Esophagus squamous epithelium (tissue), 5 donors: ENCODE measurements at places on chromosomes 1 and 21. TPM values are rescaled to one million over a fixed set of nuclear protein-coding genes. Genes with fewer than 3 reads are reported as not detected.

- no peak for DNase-seq
Observed at GRCh38 chr1:31244326-31244725, 4.6 kb upstream of the NKAIN1 start.

GRCh38 chr1:95257758-95258157 lies 23.7 kb downstream of the RWDD3 start:
- no peak for DNase-seq

GRCh38 chr1:108192581-108192980 lies 7.6 kb downstream of the SLC25A24 start:
- no peak for DNase-seq

GRCh38 chr1:204161609-204162493 lies 4.3 kb downstream of the REN start:
- no peak for DNase-seq

DNA sequence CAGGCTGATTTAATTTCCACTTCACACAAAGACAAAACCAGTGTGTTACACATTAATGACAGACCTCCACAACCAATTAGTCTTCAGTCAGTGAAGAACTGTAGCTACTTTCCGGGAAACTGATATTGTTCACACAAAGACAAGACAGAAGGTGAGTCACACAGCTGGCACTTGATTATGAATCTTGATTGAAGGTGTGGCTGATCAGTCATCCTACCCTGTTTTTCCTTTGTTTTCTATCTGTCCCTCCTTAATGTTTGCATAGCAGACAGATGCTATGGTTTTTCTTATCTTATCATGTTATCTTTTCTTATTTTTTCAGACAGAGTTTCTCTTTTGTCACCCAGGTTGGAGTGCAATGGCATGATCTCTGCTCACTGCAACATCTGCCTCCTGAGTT lies 185.1 kb upstream of the GREM2 start:
- DNase-seq = no peak

GRCh38 chr1:169175461-169175860 lies 69.0 kb downstream of the ATP1B1 start:
- DNase-seq = no peak

GRCh38 chr1:151443846-151444782 lies 15.2 kb downstream of the POGZ start:
- no peak for DNase-seq

DNA sequence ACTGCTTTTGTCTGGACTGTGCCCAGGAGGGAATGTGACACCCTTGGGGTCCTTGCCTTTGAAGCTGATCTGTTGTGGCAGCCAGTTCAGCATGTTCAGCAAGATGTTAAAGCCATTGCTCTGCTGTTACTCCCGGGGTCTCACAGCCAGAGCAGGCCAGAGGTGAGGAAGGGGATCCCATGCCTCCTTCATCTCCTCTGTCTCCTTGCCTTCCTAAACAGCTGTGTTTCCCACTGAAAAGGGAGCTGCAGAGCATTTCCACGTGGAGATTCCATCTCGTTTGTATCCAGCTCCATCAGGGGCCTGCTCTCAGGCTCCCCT lies 135.8 kb upstream of the COL6A1 start:
- no peak for DNase-seq

DNA sequence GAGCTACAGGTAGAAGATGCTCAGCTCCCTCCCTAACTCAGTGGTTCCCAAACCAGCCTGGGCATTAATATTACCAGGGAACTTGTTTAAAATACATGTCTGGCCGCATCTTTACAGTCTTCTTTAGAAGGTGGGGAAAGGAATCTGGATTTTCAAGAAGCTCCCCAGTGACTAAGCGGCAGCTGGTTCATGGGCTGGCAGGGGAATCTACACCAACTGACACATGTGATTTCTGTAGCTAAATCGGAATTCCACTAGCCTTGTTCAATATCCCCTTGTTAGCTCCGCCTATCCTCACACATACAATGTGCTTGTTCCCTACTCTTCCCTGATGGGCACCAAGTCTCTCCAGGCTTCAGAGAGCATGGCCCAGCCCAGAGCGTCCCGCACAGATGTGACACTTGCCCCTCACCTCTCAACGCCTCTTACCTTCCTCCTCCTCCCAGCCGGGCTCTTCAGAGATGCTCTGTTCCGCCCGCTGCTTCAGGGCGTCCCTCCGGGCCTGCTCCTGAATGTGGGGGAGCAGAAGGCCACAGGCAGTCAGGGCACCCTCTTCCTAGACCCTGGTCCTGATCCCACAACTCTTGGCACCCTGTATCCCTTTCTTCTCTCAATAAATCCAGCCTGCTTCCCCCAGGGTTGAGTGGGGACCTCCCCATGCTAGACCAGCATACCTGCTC lies 15.3 kb downstream of the TSSK3 start:
- no peak for DNase-seq

Gene FMO3
- 1.2 TPM for total RNA-seq

DNA sequence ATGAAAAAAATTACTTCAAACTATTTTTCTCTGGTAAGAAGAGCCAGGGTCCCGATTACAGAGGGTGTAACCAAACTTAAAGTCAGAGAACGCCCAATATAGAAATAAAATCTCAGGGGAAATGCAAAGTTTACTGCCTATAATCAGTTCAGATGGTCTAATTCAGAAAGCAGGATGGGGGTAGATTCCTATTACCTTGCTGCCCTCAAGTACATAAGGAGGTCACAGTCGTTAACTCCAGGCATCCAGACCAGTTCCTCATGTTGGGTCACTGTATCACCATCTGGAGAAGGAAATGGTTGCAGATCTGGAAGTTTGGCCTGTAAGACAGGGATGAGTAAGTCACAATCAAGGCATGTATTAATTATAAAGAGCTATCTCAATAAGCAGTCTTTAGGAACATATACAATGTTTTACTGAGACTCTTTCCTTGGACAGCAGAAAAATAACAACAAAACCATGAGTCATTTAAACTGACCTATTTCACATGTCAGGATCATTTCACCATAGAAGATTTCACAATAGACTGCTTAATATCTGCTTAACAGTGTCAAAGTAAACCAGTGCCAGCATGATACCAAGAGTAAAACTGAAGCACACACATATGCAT lies 179.4 kb downstream of the SLC45A1 start:
- DNase-seq = no peak

DNA sequence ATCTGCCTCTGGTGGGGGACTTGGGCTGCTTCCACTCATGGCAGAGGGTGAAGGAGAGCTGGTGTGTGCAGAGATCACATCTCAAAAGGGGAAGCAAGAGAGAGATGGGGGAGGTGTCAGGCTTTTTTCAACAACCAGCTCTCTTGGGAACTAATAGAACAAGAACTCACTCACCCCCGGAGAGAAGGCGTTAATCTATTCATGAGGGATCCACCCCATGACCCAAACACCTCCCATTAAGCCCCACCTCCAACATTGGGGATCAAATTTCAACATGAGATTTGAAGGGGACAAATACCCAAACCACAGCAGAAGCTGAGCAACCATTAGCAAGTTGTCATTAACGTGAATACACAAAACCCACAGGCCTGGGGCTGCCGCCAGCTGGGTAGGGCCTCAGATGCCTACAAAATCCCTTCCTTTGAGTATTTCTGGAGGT lies 12.0 kb upstream of the VWA5B1 start:
- DNase-seq = no peak
